GM12878 (cell line): ENCODE measurements at places on chromosomes 6 and 20. TPM values are rescaled to one million over a fixed set of nuclear protein-coding genes. Genes with fewer than 3 reads are reported as not detected.
A peak's percentile ranks its signal among the peaks of the same experiment; 100 is the strongest.

DNA sequence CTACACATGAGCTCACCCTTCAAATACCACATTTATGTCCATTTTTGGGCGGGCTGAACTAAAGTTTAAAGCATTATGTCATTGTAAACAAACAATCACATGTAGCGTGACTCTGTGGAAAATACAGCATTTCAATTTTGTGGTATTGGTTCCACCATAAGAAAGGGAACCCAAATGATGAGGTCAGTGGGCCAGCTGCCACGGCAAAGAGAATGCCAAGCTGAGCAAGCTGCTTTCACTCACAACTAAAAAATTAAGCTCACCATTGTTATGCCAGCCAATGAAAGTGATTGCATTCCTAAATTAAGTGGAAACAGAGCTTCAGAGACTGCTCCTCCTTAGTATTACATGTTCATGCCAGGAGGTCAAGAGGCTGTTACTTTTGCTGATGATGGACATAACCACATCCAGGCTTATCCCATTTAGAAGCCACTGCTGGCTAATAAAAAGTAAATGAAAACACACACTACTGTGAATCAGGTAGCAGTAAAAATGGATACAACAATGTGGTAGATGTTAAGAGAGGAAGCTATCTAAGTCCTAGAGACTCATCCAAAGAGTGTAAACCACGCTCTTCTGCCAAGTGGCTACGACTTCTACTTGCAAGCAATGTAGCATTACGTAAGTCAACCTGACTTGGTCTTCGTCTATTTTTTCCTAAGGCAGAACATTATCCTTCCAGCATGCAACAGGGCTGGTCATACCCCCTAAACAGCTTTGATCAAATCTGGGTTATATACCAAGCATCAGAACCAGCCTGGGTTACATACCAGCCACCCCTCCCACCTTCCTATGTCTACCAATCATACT is 164.8 kb downstream of the BACH2 start:
- H3K27ac ChIP-seq = no peak overlapping the region
- no peak overlapping the region for H3K4me3 ChIP-seq
- H3K36me3 ChIP-seq = no peaks in the 10 kb centered on the region
- no peak for DNase-seq
- no peaks in the 10 kb centered on the region; the same call in 1 of the 2 replicates for H3K27me3 ChIP-seq

- no peaks in the 10 kb centered on the region for H3K36me3 ChIP-seq
- H3K4me1 ChIP-seq = no peaks in the 10 kb centered on the region
- H3K27me3 ChIP-seq = no peaks in the 10 kb centered on the region
- DNase-seq = no peak
- no peak overlapping the region; the same call in 1 of the 2 replicates for H3K27ac ChIP-seq
- no peak overlapping the region for H3K4me3 ChIP-seq
These were observed 19.8 kb downstream of the USP45 start for GRCh38 chr6:99495466-99495865.

GRCh38 chr20:56345911-56346310 is 12.9 kb upstream of the FAM210B start:
- H3K27ac ChIP-seq = no peak overlapping the region
- H3K36me3 ChIP-seq = no peaks in the 10 kb centered on the region
- no peaks in the 10 kb centered on the region for H3K4me1 ChIP-seq
- H3K4me3 ChIP-seq = no peak overlapping the region

GRCh38 chr20:45189861-45190260 is 15.2 kb downstream of the PI3 start:
- no peak overlapping the region for H3K27ac ChIP-seq
- H3K27me3 ChIP-seq = no peaks in the 10 kb centered on the region
- no peak overlapping the region for H3K4me3 ChIP-seq
- no peaks in the 10 kb centered on the region for H3K36me3 ChIP-seq
- no peak for DNase-seq

DNA sequence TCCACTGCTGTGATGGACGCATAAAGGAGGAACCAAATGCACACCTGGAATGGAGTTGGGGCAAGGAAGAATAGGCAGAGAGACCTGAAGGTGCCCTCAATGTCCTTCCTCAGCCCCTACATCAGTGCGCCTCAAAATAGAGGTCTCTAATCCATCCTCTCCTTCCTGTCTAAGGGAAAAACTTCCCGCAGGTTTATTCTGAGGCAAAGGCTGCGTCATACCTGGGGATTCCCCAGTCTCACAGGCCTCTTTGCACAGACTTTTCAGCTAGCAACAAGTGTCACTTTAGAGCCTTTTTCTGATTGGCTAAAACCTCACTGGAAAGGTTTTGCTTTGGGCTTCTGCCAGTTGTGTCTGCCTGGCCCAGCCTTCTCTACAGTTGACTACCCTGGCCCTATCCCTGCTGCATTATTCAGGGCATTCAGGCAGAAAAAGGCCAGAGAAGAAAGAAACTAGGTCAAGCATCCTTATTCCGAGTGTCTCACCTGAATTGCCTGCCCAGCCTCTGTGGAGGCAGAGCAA is 1.8 kb upstream of the HLA-DQB1 start:
- H3K27me3 ChIP-seq = no peaks in the 10 kb centered on the region
- H3K36me3 ChIP-seq = no peaks in the 10 kb centered on the region
- peak overlapping the region; percentile 92 for H3K27ac ChIP-seq
- no peak overlapping the region for H3K4me3 ChIP-seq
- H3K4me1 ChIP-seq = peaks cover 22% of the 10 kb centered on the region

- no peak overlapping the region for H3K27ac ChIP-seq
- no peak overlapping the region for H3K4me3 ChIP-seq
These were observed 192.2 kb downstream of the FARS2 start for GRCh38 chr6:5453546-5453945.

- no peaks in the 10 kb centered on the region for H3K36me3 ChIP-seq
- DNase-seq = no peak
- no peaks in the 10 kb centered on the region; the same call in 1 of the 2 replicates for H3K4me1 ChIP-seq
These were observed 43.5 kb downstream of the KIF6 start for GRCh38 chr6:39681674-39682121.

DNA sequence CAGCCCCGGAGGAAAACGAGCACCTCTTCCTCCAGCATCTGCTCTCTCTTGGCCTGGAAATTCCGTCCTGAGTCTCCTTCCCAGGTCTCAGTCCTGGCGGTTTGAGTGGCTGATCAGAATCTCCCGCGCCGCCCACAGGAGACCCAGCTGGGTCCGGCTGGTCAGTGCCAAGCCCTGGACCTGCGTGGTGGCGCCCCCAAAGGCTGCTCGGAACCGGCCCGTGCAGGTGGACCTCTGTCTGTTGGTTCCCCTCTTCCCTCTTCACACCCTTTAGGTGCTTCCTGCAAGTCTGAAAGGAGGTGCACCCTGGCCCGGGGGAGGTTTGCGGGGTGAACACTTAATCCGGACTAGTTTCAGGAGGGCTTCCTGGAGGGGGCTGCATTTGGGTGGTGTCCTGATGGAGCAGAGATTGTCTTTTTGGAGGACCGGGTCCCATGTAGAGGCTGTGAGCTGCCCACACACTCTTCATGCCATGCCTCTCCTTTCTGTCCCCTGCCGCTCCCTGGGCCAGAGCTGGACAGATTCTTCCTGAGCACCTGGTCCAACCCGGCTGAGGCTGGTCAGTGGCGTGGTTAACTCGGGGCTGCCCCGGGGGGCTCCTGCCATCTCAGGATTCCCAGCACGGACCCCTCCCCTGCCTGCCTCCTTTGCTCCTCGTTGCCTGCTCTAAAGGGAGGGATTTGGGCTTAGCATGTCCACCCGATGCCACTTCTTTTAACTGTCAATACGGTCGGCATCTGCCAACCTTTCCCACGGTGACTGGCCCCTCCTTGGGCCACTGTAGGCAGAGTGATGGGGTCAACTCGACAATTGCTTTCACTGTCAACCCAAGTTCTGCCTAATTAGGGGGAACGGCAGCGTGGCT is 16.5 kb upstream of the BHLHE23 start:
- H3K36me3 ChIP-seq = peaks cover 1% of the 10 kb centered on the region; the same call in 1 of the 2 replicates
- DNase-seq = no peak
- no peaks in the 10 kb centered on the region for H3K27me3 ChIP-seq
- H3K4me1 ChIP-seq = peaks cover 5% of the 10 kb centered on the region; the same call in 1 of the 2 replicates
- H3K4me3 ChIP-seq = no peak overlapping the region

- peaks cover 4% of the 10 kb centered on the region for H3K27me3 ChIP-seq
- H3K4me3 ChIP-seq = no peak overlapping the region
- H3K36me3 ChIP-seq = no peaks in the 10 kb centered on the region
- no peaks in the 10 kb centered on the region for H3K4me1 ChIP-seq
These were observed 64.9 kb downstream of the FNDC1 start for GRCh38 chr6:159234102-159234553.

Gene CASS4
- 0.05 TPM in 1 of 2 replicates, not detected in the other for polyA plus RNA-seq

Gene SCUBE3
- polyA plus RNA-seq = 0.09 and 0.19 TPM in 2 replicates

Gene MRAP2
- polyA plus RNA-seq = not detected in 2 replicates

Gene ADGB
- polyA plus RNA-seq = not detected in 2 replicates

Gene KCNK16
- polyA plus RNA-seq = not detected in 2 replicates
